ENCODE measurements at places on chromosomes 2 and 18.

- peak; percentile 22 for DNase-seq
These were observed 83.0 kb downstream of the LPIN1 start for GRCh38 chr2:11829324-11829946.

DNA sequence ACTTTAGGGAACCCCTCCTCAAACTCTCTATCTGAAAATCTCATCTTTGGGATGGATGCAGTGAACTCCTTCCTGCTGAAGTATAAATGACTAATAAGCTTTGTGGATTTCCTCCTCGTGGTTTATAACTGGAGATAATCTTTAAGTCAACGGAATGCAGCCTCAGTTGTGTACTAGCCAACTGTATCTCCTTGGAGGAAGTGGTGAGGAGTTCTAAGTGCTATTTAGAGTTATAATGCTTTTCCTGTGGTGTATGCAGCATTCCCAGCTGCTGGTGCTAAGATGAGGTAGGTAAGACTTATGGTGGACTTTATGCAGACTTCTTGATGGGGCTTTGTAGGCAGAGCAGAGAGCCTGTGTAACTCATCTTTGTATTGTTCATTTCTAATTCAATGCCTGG lies 90.9 kb downstream of the LYPD6B start:
- DNase-seq = no peak

DNA sequence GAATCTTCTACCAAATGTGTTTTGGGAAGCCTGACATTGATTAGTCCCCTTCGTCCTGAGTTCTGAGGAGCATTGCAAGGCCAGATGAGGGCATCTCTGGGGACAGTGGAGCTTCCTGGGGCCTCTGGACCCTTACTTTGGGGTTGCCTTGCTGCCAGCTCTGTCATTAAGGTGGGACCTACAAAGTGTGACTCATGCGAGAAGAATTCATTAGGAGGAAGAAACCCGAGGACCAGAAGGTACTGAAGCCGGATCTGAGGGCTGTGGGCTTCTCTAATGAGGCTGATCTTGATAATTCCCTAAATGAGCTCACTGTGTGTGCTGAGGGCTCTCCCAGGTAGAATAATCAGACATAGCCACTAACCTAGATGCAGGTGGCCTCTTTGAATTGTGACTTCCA lies 695 bp upstream of the SCYGR2 start:
- DNase-seq = no peak

DNA sequence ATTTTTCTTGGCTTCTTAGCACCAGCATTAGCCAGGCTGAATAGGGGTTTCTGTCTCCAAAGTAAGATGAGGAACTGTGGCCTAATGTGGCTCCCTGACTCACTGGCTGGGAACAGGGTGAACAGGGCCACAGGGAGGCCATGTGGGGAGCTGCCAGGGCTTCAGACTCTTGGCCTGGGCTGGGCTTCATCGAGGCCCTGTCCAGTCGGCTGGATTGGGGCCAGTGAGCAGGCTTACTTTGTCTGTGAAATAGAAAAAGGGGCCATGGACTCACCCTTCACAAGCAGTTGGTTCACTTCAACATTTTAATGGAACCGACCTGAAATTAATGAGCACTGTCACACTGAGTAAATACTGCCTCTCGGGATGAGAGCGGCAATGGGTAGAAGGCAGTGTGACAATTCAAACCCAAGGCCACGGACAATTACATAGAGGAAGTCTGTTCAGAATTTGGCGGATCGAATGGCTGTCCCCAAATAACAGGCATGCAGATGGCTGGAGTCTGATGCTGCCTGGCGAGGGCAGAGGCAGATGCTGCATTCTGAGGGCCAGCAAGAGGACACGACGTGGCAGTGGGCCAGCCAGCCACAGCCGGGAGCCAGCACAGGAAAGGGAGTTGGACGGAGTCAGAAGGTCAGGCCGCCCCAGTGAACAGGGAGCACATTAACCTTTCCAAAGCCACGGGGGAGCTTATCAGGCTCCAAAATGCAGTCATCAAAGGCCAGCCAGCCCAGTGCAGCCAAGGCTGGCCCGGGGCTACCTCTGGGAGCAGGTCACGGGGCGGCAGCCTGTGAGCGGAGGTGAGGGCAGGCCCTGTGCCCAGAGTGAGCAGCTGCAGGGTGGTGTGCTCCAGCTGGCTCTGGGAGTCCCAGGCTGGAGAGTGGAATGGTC lies 146.6 kb upstream of the REV1 start:
- DNase-seq = no peak

DNA sequence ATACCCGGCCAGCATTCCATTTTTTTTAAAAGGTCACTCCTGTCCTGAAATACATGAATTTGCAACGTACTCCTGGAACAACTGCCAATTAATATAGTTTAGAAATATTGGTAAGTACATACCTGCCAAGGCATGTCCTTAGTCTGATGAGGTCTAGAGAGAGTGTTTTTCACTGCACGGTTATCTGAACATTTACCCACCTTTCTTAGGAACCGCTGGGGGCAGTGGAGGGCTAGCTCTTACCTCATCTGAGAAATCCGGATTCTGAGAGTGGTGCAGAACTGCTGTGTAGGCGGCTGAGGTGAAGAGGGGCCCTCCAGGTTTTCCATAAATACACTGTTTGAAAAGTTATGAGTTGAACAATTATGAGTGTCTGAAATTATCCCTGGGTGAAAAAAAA lies 133.1 kb upstream of the CCDC195 start:
- DNase-seq = no peak

- DNase-seq = no peak
These were observed 90.5 kb downstream of the ICOS start for GRCh38 chr2:204027091-204027490.

Measured in hematopoietic multipotent progenitor cell treated with erythropoietin and hydrocortisone succinate and interleukin-3 and kit ligand, for 15 days (in vitro differentiated cells).